ENCODE measurements at places on chromosomes 5 and 9. TPM values are rescaled to one million over a fixed set of nuclear protein-coding genes. Genes with fewer than 3 reads are reported as not detected.

The MYOZ3 gene
- not detected for total RNA-seq

- no peak for DNase-seq
These were observed 56.6 kb downstream of the HSD17B3 start for GRCh38 chr9:96245399-96245798.

The SMAD5 gene
- total RNA-seq: 24.2 TPM

The OR1K1 gene
- not detected for total RNA-seq

The CSF1R gene
- not detected for total RNA-seq

The OTP gene
- total RNA-seq: not detected

The ITK gene
- 466 TPM for total RNA-seq

GRCh38 chr5:176660530-176660859 is 13.2 kb downstream of the TSPAN17 start:
- DNase-seq: no peak

DNA sequence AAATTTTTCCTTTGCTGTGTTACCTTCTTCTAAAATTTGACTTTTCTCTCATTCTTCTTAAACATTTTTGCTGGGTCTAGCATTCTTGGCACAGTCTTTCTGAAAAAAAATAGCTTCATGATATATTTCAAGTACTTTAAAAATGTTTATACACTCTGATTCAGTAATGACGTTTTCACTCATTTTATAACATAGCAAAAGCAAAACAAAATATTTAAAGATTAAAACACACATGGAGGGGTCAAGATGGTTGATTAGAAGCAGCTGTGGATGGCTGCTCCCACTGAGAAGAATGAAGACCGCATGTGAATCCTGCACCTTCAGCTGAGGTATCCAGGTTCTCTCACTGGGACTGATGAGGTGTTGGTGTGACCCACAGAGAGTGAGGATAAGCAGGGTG is 188.2 kb downstream of the SGCD start:
- no peak for DNase-seq

The DPH7 gene
- 66.3 TPM for total RNA-seq

All from T-cell (primary cell).